ENCODE measurements at places on chromosomes 1 and 21. TPM values are rescaled to one million over a fixed set of nuclear protein-coding genes. Genes with fewer than 3 reads are reported as not detected.
A peak's percentile ranks its signal among the peaks of the same experiment; 100 is the strongest.

GRCh38 chr1:160193091-160193819, 2.9 kb downstream of the CASQ1 start:
- no peak overlapping the region for H3K27ac ChIP-seq
- no peaks in the 10 kb centered on the region for H3K36me3 ChIP-seq
- peak; percentile 93 for DNase-seq
- H3K4me3 ChIP-seq, result no peak overlapping the region
- H3K4me1 ChIP-seq, result peaks cover 15% of the 10 kb centered on the region
- H3K27me3 ChIP-seq, result no peaks in the 10 kb centered on the region

- H3K4me3 ChIP-seq, result no peak overlapping the region
- no peaks in the 10 kb centered on the region for H3K27me3 ChIP-seq
- H3K27ac ChIP-seq, result no peak overlapping the region
- H3K36me3 ChIP-seq, result no peaks in the 10 kb centered on the region
- H3K4me1 ChIP-seq, result peaks cover 1% of the 10 kb centered on the region
Measured at GRCh38 chr1:110250008-110250407, 39.9 kb downstream of the KCNC4 start.

GRCh38 chr1:100459358-100460114, 78.4 kb upstream of the GPR88 start:
- peaks cover 34% of the 10 kb centered on the region for H3K4me1 ChIP-seq
- no peaks in the 10 kb centered on the region for H3K27me3 ChIP-seq
- DNase-seq, result peak; percentile 86
- H3K36me3 ChIP-seq, result peaks cover 10% of the 10 kb centered on the region
- peak overlapping the region; percentile 9 for H3K27ac ChIP-seq
- no peak overlapping the region for H3K4me3 ChIP-seq

DNA sequence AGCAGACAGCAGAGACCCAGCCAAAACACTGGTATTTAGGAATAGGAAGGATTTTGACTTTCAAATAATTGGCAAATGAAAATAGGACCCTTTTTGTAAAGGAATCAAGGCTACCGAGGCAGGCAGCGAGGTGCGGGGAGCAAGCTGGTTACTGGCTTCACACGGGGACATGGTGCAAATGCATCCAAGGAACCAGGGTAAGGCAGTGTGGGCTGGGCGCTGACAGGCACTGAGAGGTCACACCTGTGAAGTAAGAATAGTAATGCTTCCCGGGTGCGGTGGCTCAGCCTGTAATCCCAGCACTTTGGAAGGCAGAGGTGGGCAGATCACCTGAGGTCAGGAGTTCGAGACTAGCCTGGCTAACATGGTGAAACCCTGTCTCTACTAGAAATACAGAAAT, 15.5 kb downstream of the CHAF1B start:
- H3K27ac ChIP-seq, result no peak overlapping the region
- no peak for DNase-seq
- H3K27me3 ChIP-seq, result no peaks in the 10 kb centered on the region
- no peaks in the 10 kb centered on the region for H3K36me3 ChIP-seq

- H3K27ac ChIP-seq, result no peak overlapping the region
- H3K4me1 ChIP-seq, result no peaks in the 10 kb centered on the region
- H3K4me3 ChIP-seq, result no peak overlapping the region
Measured at GRCh38 chr21:33174756-33175155, 55.0 kb upstream of the IFNAR2 start.

- H3K36me3 ChIP-seq, result peaks cover 17% of the 10 kb centered on the region
- H3K27ac ChIP-seq, result peak overlapping the region; percentile 47
- no peaks in the 10 kb centered on the region for H3K27me3 ChIP-seq
- no peak for DNase-seq
- peaks cover 72% of the 10 kb centered on the region for H3K4me1 ChIP-seq
Measured at GRCh38 chr1:207754974-207755700, 3.3 kb downstream of the CD46 start.

GRCh38 chr21:29187944-29188343, 57.5 kb downstream of the MAP3K7CL start:
- no peak for DNase-seq
- peaks cover 4% of the 10 kb centered on the region for H3K4me1 ChIP-seq
- H3K36me3 ChIP-seq, result no peaks in the 10 kb centered on the region
- H3K27me3 ChIP-seq, result no peaks in the 10 kb centered on the region
- H3K4me3 ChIP-seq, result no peak overlapping the region

DNA sequence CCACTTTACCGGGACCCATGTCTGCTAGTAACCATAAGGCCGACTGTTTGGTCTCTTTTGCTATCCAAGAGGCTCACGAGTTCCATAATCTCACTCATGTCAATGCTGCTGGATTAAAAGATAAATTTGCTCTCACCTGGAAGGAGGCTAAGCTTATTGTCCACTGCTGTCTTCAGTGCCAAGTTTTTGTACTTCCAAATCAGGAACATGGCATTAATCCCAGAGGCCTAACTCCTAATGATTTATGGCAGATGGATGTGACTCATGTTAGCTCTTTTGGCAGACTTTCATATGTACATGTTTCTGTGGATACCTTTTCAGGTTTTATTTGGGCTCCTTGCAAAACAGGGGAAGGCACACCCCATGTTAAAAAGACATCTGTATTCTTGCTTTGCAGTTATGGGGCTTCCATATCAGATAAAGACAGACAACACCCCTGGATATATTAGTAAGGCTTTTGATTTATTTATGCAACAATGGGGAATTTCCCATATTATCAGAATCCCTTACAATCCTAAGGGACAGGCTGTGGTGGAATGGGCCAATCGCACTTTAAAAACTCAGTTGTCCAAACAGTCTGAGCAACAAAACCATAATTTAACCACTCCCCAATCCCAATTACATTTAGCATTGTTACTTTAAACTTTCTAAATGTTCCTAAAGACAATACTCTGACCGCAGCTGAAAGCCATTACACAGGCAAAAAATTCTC, 162.7 kb downstream of the IER5 start:
- no peaks in the 10 kb centered on the region for H3K27me3 ChIP-seq
- DNase-seq, result no peak
- no peaks in the 10 kb centered on the region for H3K4me1 ChIP-seq
- H3K4me3 ChIP-seq, result no peak overlapping the region
- no peaks in the 10 kb centered on the region for H3K36me3 ChIP-seq

DNA sequence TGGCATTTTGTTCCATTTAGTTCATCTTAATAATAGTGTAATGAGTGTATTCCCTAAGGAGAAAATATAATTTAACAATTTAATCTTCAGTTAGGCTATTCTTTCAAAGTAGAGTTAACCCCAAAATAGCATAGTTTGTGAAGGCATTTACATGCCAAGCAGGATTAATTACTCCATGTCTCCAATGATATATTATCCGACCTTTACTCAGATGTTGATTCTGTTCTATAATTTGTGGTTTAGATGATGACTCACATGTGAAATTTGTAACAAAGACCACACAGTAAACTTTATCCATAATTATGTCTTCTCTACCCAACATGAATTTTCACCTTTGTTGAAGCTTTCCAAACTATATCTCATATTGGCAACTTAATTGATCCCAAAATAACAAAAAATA, 2065.2 kb downstream of the MRPL39 start:
- H3K36me3 ChIP-seq, result no peaks in the 10 kb centered on the region
- no peaks in the 10 kb centered on the region for H3K27me3 ChIP-seq
- H3K4me3 ChIP-seq, result no peak overlapping the region
- no peaks in the 10 kb centered on the region for H3K4me1 ChIP-seq
- no peak for DNase-seq

PLA2G5 gene
- total RNA-seq, result 0.79 TPM

TSSK3 gene
- total RNA-seq, result 5.1 TPM

FCGR3B gene
- total RNA-seq, result 203 TPM

Data from spleen (tissue), 13 donors.